Tibial nerve (tissue), 4 donors: ENCODE measurements at places on chromosomes 7 and 10. TPM values are rescaled to one million over a fixed set of nuclear protein-coding genes. Genes with fewer than 3 reads are reported as not detected.

KIF20B gene
- 2.1 TPM for total RNA-seq

RBM48 gene
- total RNA-seq: 10.0 TPM

FAM200A gene
- 6.3 TPM for total RNA-seq

MRPS16 gene
- 34.5 TPM for total RNA-seq

SEMA3D gene
- 11.4 TPM for total RNA-seq

ITPRID1 gene
- total RNA-seq: not detected
